NCI-H524 (cell line): ENCODE measurements at places on chromosomes 12 and 14.
A peak's percentile ranks its signal among the peaks of the same experiment; 100 is the strongest.

- DNase-seq, result peak; percentile 76
Observed at GRCh38 chr12:12788675-12789368, 3.4 kb downstream of the APOLD1 start.

DNA sequence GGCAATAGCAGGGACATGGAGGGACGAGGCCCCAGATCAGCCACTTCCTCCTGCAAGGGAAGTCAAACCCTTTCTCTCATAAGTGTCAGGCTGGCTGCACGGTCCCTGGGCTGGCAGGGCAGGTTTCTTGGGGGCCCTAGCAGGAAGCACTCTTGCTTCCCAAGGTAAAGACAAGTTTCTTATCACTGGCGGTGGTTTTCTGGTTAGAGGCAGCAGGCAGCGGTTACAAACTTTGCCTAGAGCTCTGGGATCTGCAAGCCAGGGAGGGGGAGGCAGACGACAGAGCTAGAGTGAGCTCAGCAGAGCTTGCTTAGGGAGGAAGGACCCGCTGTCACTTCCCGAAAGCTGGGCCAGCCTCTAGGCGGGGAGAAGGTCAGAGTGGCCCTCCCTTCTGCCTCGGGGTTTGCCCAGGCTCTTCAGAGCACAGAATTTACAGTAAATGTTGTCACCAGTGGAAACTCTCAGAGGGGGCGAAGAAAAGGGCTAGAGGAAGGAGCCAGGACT, 20.4 kb downstream of the BATF start:
- DNase-seq, result no peak

DNA sequence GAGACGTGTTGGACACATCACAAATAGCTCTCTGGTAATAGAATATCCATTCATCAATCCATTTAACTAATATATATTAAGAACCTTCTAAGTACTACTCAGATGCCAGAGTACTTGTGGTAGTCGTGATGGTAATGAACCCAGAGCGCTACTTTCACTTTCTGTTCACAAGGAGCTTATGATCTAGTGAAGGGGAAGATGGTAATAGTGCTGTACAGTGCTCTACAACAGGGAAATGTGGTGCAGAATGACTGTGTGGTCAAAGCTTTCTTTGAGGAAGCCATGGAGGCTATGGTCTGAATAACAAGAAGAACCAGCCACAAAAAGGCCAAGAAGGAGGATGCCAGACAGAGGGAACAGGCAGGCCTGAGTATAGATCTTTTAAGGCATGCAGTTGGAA, 212.0 kb downstream of the PTPRO start:
- DNase-seq, result no peak

GRCh38 chr12:68259318-68259940, 6.0 kb upstream of the IL22 start:
- DNase-seq, result no peak

GRCh38 chr12:87096082-87096585, 839.9 kb upstream of the MGAT4C start:
- DNase-seq, result no peak

GRCh38 chr14:59484639-59485175, 390 bp downstream of the JKAMP start:
- no peak for DNase-seq

GRCh38 chr12:86233126-86233525, 23.1 kb downstream of the MGAT4C start:
- no peak for DNase-seq

DNA sequence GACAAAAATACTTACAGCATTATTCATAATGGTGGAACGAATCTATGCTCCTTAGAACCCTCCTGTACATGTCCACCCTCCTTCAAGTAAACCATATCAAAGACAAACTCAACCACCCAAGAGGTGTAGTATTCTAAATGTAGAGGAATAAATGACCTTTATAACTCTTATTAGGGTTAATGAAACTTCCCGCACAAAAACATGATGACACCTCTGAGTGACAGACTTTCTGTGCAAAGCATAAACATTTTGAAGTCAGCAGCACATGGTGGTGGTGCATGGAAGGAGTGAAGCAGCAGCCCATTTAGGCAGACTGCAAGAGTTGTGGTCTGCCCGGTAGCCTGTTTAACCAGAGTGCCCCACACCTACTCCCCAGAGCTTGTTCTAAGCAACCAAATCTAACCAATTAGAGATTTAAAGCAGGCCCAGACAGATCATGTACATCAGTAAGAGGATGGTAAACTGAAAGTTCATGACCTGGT, 615 bp upstream of the ASB8 start:
- DNase-seq, result no peak

GRCh38 chr12:47801904-47802246, 17.8 kb downstream of the HDAC7 start:
- DNase-seq, result no peak

GRCh38 chr14:95519699-95520098, 3.2 kb upstream of the SYNE3 start:
- DNase-seq, result no peak

DNA sequence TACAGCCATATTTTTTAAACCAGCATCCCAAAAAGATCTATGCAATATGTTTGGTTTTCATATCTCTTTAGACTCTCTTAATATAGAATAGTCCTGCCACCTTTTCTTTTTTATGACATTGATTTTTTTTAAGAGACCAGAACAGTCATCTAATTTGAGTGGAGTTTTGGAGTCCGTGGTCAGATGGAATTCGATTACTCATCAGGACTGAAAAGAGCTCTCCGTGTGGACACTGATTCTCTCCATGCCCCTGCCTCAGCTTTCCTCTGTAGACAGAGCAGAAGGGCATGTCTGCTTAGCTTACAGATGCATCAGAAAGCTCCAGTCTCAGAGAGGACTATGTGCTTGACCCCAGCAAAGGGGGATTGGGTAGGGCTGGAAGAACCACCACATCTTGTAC, 27.8 kb downstream of the SMCO2 start:
- no peak for DNase-seq

DNA sequence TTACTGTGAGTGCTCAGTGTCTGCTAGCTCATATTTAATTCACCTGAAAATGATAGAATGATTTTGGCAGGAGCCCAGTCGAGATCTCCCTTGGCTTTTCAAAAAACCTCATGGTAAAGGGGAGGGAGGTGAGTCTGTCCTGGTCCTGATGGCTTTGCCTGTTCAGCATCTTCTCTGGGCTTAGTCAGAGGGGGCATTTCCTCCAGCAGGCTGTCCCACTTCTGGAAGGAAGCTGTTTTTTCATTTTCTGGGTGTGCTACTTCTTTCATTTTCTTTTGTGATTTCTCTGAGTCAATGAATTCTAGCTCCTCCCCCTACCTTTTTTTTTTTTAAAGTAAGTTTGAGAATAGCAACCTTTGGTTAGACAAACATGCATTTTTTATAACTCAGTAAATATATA, 58.8 kb downstream of the TMX1 start:
- DNase-seq, result no peak

GRCh38 chr12:57764662-57765002, 2.2 kb downstream of the CYP27B1 start:
- DNase-seq, result no peak

DNA sequence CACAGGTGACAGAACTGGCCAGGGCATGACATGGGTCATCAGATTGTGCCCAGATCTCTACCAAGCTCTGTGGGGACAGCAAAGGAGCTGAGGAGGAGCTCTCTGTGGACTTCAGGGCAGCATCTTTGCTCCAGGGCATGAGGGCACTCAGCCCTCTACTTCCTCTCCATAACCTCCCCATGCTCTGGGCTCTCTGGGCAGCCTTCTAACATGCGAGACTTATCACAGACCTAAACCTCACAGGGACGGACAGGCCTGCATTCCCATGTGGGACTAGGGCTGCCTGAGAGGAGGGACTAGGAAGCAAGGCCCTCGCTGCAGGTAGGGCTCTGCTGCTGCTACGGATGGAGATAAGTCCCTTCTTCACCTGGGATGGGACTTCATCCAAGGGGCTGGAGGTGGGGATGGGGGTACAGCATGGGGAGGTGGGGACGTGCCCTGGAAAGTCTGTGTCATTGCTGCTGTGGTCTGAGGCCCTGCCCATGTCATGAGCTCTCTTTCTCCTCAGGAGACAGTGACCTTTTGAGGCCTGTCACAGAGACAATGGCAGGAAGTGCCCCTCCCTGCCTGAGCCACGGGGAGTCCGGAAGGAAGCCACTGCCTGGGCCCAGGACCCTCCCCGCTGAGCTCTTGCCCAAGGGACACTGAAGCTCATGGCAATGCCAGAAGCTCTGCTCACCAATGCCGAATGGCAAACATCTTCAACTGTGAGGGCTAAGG, 44.1 kb downstream of the PITPNM2 start:
- no peak for DNase-seq

GRCh38 chr14:65170768-65171507, 68.6 kb upstream of the MAX start:
- DNase-seq, result no peak

DNA sequence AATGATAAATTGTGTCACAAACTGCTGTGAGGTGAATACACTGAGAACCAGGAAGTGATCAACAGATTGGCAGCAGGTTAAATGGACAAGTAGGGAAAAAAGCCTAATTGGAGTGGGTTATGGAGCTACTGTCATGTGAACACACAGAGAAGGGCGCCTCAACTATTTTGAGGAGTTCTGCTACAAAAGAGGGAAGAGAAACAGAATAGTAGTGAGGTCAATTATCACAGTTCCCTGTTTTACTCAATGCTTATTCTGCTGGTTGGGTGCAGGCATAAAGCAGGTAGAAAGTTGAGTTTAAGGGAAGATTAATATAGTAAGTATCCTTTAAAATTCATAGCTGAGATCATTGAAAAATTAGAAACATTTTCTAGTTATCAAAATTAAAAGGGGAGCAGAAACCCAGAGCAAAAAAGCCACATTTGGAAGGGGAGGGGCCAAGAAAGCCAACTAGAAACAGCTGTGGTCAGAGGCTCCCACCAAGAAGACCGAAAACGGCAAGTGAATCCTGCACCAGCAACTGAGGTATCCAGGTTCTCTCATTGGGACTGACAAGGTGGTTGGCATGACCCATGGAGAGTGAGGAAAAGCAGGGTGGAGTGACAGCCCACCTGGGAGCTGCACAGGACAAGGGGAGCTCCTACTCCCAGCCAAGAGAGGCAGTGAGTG, 105.7 kb downstream of the ZC3H14 start:
- DNase-seq, result no peak

- DNase-seq, result no peak
Observed at GRCh38 chr14:68784226-68784910, 8.5 kb downstream of the ZFP36L1 start.

GRCh38 chr14:90726656-90727055, 89.6 kb downstream of the TTC7B start:
- DNase-seq, result no peak

DNA sequence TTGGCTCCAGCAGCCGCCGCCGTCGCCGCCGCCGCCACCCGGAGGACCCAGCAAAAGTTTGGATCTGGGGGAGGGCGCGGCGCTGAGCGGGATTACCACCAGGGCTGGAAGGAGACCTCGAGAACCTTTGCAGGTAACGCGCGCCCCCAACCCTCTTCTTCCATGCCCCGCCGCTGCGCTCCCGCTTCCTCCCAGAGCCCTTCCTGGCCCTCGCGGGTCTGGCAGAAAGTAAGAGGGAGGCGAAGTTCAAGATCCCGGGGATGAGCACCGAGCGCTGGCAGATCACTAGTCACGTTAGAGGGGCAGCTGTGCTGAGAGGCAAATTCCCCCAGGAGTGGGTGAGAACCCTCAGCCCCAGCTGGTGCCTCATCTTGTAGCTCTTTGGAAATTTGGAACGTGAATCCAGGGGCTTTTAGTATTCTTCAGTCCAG, 3.9 kb downstream of the FLRT2 start:
- DNase-seq, result peak; percentile 98

GRCh38 chr12:106345746-106346145, 11.8 kb upstream of the POLR3B start:
- peak; percentile 83 for DNase-seq

GRCh38 chr14:34147461-34147860, 196.6 kb upstream of the EGLN3 start:
- no peak for DNase-seq

- no peak for DNase-seq
Observed at GRCh38 chr14:34911209-34912150, 36.3 kb upstream of the BAZ1A start.

DNA sequence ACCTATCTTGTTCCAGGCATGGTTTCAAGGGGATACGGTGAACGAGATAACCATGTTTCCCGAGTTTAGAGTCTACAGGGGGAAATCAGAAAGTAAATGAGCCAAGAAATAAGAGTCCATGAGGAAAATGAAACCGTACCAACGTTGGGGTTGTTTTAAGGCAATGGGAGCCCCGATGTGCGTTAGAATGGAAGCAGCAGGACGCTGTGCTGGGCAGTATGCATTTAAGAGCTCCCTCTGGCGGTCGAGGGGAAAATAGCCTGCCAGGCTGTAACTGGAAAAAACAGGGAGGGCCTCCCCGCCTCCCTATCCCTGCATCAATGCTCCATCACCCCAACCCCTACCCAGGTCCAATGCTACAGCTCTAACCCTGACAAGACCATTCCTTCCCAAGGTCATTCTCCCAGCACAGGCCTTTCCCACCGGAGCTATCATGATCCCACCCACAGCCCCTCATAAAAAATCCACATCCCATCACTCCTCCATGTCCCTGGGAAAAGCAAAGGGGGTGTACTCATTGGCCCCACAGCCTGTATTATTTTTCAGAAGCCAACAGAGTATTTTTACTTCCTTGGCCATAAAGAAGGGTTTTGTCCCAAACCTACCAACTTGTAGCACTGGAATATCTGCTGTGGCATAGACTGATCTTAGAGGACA, 226.3 kb upstream of the NOS1 start:
- no peak for DNase-seq

DNA sequence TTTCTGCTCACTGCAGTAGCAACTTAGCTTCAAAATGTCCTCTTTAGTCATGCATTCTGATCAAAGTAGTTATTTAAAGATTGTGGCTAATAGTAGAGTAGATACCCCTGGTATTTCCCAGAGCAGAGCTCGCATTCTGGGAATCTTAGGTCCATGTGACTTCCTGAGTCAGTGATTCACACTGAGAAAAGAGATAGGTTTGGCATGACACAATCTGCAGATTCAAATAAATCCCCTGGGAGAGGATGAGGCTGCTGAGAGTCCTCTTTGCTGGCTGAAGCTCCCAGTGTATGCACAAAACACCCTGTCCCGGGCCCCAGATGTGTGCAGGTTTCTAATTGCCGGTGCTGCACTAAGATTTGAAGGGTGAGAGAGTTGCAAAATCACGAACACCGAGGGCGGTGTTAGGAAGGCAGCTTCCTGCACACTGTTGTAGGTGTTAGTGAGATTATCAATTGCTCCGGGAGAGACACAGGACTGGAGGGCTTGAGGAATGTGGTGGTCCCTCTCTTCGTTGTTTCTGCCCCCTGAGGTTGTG, 233.2 kb downstream of the NRXN3 start:
- no peak for DNase-seq

GRCh38 chr12:104280111-104280510, 23.4 kb upstream of the EID3 start:
- DNase-seq, result no peak

GRCh38 chr14:58151133-58152013, 640 bp downstream of the ARMH4 start:
- DNase-seq, result peak; percentile 44

- no peak for DNase-seq
Observed at GRCh38 chr12:27653661-27654060, 42.6 kb upstream of the REP15 start.

GRCh38 chr12:13275241-13276085, 78.9 kb downstream of the EMP1 start:
- peak; percentile 64 for DNase-seq

GRCh38 chr12:108231109-108231905, 102.2 kb downstream of the WSCD2 start:
- DNase-seq, result no peak
